AG20443 (cell line): ENCODE measurements at places on chromosomes 3 and 15.
A peak's percentile ranks its signal among the peaks of the same experiment; 100 is the strongest.

DNA sequence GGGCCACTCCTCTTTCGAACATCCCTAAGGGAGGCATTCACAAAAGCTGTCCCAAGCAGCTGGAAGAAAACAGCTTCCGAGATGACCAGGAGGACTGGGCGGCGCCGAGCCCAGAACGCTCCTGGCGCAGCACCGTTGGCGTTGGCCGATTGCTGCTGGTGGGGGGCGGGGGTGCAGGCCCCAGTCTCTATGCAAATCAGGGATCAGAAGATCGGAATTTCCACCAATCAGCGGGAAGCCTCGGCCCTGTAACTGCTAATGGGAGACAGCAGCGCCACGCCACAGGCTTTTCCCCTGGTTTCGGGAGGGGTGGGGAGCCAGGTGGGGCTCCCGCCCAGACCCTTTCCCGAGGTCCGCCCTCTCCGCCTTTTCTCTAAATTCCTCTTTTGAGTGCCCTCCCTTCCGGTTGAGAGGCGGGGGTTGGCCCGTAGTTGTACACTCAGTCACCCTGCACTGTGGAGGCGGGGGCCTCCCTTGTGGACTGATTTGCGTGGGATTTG, 27.0 kb downstream of the HMCES start:
- DNase-seq: no peak

GRCh38 chr3:19190602-19191001, 42.3 kb downstream of the KCNH8 start:
- no peak for DNase-seq

DNA sequence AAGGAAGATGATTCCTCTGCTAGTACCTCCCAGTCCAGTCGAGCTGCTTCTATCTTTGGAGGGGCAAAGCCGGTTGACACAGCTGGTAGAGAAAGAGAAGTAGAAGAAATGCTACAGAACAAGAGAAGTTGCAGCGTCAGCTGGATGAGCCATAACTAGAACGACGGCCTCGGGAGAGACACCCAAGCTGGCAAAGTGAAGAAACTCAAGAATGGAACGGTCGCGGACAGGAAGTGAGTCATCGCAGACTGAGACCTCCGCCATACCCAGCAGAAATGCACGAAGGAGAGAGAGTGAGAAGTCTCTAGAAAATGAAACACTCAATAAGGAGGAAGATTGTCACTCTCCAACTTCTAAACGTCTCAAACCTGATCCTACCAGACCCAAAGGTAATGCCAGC, 19.0 kb upstream of the PARP14 start:
- no peak for DNase-seq

DNA sequence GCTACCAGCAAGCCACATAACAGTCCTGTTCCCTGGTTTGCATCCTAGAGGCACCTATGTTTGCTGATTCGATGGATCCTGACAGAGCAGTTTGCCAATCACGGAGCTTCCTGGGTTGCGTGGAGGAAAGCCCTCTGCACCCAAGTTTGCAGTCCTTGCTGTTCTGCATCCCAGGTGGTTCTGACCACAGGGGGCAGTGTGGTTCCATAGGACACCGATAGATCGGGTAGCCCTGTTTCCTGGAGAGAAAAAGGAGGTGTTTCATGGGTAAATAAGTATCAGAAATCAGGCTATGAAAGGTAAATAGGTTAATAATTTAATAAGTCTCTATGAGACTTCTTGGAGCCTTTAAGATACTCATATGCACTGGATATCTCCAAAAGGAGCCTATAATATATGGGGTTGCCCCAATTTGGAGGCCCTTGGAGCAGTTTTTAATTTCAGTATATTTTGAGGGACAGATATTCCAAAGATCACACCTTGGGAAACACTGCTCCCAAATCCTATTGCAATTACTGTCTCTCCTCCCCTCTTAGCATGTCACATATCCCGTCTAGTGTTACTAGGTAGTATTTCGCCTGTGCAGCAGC, 194.6 kb upstream of the TPM1 start:
- DNase-seq: peak; percentile 72

DNA sequence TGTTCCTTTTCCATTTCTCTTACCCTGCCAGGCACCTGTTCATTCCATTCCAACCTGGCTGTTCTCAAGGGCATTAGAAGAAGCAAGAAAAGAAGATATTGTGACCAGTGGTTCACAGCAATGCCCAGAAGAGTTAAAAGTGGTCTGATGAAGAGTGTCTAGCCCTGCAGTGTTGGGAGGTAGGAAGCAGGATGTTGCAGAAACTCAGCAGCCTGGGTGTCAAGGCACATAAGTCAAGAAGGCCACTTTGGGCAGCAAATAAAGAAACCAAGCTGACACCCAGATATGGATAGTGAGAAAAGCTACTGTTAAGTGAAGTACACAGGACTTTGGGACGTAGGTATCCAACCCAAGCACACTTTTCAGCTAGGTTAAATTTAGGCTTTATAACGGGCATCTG, 199.9 kb upstream of the SATB1 start:
- DNase-seq: no peak

GRCh38 chr15:41502795-41503668, 9.4 kb downstream of the ITPKA start:
- DNase-seq: no peak

- peak; percentile 55 for DNase-seq
These were observed 230.7 kb downstream of the BBX start for GRCh38 chr3:107753494-107753893.

DNA sequence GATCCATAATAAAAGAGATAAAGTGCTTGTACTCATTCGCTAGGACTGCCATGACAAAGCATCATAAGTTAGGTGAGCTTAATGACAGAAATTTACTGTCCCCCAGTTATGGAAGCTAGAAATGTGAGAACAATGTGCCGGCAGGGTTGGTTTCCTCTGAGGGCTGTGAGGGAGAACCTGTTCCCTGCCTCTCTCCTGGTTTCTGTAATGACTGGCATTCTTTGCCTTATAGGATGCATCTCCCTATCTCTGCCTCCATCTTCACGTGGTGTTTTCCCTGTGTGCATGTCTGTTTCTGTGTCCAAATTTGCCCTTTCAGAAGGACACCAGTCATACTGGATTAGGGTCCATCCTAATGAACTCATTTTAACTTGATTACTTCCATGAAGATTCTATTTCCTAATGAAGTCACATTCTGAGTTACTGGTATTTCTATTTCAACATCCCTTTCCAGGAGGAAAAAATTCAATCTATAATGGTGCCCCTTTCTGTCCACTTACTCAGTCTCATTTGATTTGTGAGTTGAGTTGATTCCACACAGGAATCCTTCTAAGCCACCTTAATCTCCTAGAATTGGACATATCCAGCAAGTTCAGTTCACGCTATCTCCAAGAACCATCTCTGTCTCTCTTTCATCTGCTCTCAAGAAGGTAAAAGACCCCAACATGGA, 71.2 kb upstream of the LIPC start:
- DNase-seq: no peak

DNA sequence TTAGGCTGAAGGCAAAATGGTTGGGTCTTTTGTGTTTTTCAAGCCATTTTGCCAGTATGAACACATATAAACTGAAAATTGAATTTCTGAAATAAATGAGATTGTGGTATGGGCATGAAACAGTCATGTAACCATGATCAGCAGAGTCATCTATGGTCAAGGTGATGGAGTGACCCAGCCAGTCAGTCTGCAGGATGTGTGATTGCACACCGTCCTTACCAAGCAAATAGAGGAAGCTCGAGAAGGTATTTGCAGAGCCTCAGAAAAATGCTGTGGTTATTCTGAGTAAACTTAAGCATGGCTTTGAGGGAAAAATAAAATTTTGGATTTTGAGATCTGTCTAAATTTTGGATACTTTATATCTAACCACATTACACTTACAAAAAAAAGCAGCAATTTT, 95.9 kb upstream of the RNF7 start:
- no peak for DNase-seq

- no peak for DNase-seq
These were observed 76.5 kb downstream of the B3GNT5 start for GRCh38 chr3:183329543-183329942.

GRCh38 chr3:10234526-10235230, 13.6 kb upstream of the TATDN2 start:
- no peak for DNase-seq

- peak; percentile 77 for DNase-seq
These were observed 15.2 kb downstream of the LDHAL6B start for GRCh38 chr15:59221511-59222505.

GRCh38 chr3:134014270-134014669, 15.5 kb downstream of the SLCO2A1 start:
- no peak for DNase-seq

DNA sequence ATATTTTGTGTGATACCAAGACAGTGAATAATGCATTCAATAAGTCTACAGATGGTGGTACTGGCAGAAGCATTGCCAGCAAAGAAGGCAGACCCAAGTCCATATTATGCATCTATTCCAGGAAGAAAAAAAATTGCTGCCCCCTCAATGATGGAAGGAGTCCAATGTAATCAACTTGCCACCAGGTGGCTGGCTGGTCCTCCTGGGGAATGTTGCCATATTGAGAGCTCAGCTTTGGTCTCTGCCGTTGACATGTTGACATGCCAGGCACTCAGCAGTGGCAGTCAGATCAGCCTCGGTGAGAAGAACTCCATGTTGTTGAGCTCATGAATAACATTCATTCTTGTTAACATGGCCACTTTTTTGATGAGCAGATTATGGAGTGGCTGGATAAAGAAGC, 298.5 kb downstream of the IGSF11 start:
- no peak for DNase-seq

- DNase-seq: no peak
These were observed 7.9 kb downstream of the ITGB5 start for GRCh38 chr3:124879337-124879680.

DNA sequence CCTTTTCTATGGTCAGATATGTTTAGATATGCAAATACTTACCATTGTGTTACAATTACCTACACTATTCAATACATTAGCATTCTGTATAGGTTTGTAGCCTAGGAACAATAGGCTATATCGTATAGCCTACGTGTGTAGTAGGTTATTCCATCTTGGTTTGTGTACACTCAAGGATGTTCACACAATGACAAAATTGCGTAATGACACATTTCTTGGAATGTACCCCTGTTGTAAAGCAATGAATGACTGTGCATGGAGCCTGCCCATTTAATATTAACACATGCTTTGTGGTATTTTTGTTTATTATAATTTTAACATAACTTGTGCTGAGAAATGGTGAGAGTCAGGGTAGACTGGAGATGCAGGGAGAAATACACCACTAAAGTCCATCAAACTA, 154.9 kb downstream of the LEKR1 start:
- no peak for DNase-seq

GRCh38 chr15:58154769-58155168, 16.6 kb downstream of the AQP9 start:
- no peak for DNase-seq

DNA sequence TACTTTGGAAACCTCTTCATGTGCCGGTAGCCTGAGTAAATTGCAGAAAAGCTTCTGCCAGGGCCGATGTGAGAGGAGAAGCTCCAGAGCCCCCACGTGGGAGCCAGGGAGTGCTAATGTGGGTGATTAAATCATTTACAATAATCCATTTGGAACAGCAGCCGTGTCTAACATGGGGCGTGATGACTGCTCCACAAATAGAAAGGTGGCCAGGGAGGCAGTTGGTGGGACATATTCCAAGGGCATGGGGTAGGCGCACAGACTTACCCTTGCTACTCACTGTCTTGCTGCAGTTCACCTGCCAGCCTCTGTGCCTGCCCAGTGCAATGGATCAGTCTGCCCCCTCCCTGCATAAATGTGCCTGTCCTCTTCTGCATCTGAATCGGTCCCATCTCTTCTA, 39.3 kb upstream of the INSYN1 start:
- no peak for DNase-seq

- DNase-seq: no peak
These were observed 327.3 kb upstream of the SATB1 start for GRCh38 chr3:18752273-18752934.

DNA sequence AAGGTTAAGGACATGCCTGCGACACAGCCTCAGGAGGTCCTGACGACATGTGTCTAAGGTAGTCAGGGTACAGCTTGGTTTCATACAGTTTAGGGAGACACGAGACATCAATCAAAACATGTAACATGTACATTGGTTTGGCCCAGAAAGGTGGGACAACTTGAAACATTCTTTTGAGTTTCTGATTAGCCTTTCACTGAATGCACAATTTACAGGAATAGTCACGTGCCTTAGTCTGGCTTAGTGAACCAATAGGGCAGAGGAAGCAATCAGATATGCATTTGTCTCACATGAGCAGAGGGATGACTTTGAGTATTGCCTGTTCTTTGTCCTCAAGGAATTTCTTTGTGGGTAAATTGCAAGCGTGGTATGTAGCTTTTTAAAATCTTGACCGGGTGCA, 24.5 kb upstream of the HDAC11 start:
- DNase-seq: no peak

DNA sequence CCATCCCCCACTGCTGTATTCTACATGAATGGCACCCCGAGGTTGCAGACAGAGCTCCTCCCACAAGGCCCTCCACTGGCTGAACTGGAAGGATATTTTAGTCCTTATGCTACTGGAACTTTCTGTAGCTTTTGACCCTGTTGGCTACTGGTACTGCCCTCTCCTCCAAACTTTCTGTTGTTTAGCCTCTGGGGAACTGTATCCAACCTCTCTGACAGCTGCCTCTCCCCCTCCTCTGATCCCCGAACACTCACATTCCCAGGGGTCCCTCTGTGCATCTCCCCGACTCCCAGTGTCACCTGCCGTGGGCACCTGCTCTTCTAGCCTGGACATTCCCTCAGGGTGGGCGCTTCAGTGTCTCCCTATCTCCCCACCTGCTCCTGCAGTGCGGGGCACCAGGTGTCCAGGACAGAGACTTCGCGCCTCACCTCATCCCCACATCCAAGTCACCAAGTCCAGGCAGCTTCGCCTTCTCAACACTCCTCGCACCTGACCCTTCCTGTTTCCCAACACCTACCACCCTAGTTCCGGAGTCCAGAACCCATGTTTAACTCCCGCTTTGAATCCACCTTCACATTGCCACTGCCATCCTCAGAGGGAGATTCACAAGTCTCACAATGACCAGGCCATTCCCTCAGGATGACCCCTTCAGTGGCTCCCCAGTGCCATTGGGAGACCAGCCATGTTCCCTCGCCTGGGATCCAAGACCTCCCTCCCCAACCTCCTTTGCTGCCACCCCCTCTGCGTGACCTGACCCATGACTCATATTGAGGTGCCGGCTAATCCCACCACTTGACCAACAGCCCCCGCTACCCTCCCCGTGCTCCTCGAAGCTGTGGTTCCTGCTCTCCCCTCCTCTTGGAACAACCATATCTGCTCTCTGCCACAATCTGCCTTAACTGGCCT, 34.2 kb downstream of the BDH1 start:
- DNase-seq: no peak
